ENCODE measurements at places on chromosomes 3 and 15.

DNA sequence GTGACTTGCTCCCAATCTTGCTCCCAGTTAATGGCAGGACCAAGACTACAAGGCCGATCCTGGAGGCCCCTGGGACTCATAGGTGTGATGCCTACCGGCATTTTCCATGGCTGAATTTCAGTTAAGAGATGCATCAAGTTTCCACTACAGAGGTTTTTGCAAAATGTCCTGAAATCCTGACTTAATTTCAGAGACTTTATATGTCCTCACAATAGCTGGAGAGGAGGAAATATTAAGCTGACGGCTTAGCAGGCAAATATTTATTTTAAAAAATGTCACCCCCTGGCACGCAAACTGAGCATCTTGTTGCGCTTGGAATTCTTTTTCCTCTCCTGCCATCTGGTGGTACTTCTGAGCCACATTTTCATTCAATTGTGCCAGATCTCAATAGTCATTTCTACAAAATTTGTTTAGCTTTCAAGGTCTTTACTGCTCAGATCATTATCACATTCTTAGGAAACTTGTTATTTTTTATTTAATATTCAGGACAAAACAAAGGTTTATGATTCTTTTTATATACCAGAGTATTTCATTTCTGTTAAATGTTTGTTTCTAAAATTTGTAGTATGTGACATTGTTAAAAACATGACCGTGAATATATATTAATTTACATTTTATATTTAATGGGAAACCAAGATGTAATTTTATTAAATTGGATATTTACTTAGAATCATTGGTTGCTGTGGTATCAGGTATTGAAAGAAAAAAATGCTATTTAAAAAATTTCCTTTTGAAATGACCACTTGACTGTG is 189.2 kb upstream of the THRB start:
- DNase-seq = peak; percentile 58

- no peak for DNase-seq
These were observed 192.7 kb downstream of the MBNL1 start for GRCh38 chr3:152461460-152461859.

DNA sequence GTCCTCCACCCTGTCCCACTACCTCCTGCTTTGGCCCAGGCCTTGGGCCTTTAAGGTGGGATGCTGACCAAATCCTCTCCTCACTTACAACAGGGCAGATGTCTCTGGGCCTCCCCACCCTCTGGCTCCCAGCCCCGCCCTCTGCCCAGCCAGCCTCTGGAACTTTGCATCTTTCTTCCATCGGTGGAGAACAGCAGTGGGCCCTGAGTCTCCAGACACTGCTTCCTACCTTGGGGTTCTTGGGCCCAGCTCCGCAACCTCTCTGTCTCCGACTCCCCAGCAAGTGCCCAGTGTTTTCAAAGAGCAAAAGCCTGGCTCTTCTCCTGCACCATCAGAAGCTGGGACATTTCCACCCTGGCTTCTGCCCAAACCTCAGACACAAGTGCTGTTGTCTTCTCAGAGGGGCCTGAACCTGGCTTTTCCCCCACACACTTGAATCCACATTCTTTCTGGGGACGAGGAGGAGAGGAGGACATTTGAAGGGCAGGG is 33.1 kb downstream of the MRAS start:
- no peak for DNase-seq

GRCh38 chr3:57778494-57778893 is 22.4 kb downstream of the SLMAP start:
- no peak for DNase-seq

DNA sequence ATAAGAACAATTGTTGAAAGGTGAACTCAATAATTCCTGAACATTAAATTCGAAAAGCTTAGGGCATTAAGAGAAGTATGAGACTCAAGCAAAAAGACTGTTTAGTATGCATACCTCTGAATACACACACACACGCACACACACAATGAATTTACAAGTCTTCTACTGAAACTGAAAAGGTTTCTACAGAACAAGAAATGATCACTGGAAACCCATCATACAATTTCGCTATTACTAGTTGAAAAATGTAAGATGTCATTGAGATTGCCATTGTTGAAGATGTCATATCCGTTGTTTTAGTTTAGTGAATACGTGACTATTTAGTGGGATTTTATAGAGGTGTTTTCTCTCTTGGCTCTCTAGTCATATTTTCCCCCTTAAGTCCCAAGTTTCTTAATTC is 106.8 kb downstream of the FOXB1 start:
- no peak for DNase-seq

- DNase-seq = no peak
These were observed 161.2 kb downstream of the SOX2 start for GRCh38 chr3:181872887-181873286.

GRCh38 chr3:32556332-32556731 is 14.3 kb downstream of the DYNC1LI1 start:
- DNase-seq = no peak

- DNase-seq = no peak
These were observed 330.8 kb upstream of the AGTR1 start for GRCh38 chr3:148366743-148367410.

DNA sequence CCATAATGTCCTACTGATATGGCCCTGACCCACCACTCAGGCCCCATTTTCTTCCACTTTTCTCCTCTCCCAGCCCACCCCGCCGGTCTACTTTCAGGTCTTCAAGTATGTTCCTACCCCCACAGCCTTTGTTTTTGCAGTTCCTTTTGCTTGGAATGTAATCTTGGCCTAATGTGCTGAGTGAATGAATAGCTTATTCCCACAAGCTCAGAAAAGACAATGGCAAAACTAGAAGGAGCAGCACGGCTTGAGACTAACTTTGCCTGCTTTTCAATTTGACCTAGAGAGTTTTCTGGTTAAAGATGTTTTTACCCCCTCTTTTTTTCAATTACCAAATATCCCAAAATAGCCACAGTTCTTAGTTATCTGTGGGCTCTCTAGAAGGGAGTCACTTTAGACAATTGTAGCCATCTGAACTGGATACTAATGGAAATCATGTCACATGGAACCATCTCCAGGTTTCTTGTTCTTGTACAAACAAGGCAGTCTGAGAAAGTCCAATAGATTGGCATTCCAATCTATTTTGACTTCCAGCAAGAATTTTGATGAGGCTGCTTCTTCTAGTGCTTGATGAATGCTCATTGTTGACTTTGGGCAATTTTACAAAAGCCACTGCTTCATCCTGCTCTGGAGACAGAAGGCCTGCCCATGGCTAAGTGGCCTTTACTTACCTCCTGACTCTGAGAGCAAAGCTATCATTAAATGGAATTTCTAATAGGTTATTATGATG is 16.3 kb upstream of the LMCD1 start:
- DNase-seq = no peak

DNA sequence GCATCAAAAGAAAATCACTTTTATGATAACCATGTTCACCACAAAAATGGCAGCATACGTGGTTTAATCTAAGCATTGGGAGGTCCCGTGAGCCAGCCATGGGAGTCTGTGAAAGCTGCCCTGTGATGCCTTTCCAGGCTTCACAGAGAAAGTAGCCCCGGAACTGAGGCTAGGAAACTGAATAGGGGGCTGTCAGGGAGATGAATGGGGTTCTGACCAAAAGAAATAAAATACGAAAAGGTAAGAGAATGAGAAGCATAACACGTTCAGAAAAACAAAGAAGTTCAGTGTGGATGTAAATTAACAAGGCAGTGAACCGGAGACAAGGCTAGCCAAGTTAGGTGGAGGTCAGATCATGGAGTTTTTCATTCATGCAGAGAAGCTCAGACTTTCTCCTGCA is 118.9 kb downstream of the ANXA2 start:
- no peak for DNase-seq

DNA sequence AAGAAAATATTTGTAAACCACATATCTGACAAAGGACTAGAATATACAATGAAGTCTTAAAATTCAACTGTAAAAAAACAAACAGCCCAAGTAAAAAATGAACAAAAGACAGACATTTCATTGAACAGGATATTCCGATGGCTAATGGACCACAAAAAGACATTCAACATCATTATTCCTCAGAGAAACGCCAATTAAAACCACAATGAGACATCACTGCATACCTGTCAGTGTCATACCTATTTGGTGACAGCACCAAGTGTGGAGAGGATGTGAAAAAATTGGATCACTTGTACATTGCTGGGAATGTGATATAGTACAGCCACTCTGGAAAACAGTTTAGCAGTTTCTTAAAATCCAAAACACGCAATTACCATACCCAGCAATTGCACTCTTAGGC is 29.9 kb upstream of the TJP1 start:
- DNase-seq = no peak

- DNase-seq = no peak
These were observed 3.3 kb downstream of the FETUB start for GRCh38 chr3:186643493-186643892.

DNA sequence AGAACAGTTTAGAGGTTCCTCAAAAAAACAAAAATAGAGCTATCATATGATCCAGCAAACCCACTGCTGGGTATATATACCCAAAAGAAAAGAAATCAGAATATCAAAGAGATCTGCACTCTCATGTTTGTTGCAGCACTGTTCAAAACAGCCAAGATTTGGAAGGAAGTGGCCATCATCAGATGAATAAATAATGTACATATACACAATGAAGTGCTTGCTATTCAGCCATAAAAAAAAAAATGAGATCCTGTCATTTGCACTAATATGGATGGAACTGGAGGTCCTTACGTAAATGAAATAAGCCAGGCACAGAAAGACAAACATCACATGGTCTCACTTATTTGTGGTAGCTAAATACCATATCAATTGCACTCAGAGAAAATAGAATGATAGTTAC is 58.4 kb downstream of the SCAPER start:
- DNase-seq = no peak

- no peak for DNase-seq
These were observed 596.7 kb downstream of the TUSC7 start for GRCh38 chr3:117306299-117306698.

DNA sequence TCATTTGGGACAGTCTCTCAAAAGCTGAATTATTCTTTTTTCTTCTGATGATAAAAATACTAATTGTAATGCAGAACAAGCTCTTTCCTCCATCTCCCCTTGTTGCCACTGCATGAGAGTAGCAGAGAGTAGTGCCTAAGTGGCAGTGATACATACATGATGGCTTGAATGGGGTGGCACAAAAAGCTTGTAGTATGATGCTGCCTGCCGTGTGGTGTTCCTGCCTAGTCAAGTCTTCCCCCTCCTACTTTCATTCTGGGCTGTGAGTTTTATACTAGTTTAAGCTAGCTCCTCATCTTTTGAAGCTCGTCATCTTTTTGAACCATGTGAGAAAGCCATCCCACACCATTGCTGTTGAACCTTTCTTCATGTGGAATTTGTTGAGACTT is 230.5 kb downstream of the NFKBIZ start:
- no peak for DNase-seq

GRCh38 chr3:141462176-141462859 is 24.5 kb upstream of the RASA2 start:
- DNase-seq = no peak

DNA sequence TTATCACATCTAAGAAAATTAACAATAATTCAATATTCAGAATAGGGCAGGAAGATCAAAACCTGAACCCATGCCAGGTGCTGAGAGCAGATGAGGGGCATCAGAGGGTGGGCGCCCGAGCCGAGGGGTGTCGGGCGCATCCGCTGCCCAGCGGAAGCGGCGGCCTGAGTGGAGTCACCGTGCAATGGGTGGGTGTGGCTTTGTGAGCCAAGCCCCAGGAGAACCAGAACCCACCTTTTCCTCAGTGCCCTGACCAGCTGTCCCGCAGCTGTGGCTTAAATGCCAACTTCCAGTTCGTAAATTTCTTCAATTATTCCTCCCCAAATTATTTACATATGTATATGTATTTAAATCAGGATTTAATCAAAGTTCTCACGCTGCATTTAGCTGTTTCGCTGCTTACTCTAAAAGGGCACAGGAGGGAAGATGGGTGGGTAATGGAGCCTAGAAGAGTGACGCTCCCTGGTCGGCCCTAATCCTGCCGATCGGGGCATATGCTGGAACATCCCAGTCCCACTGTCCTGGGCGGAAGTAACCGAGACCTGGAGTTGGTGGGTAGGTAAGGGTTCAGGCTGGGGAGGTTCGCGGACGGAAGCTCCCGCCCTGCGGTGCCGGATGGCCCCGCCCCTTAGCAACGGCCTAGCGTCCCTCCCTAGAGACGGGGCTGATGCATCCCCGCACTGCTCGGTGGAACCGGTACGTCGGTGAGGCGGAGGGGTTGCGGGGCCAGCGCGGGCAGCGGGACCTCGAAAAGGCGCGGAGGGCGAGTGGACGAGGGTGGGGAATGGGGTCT is 1.3 kb downstream of the DNAH1 start:
- DNase-seq = no peak

DNA sequence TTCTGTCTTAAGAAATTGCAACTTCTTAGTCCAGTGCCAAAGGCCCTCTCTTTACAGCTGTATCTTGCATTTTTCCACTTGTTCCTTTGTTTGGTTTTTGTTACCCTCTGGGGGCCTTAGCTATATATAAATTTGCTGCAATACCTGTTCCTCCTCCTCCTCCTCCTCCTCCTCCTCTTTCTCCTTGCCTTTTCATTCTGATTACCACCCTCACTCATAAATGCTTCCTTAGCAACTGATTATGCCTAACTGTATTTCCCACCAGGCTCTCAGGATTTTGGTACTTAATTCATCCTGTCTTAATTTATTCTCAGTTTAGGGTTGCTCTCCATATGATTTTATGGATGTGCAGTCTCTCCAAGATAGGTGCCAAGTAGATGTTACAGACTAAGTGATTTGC is 65.7 kb downstream of the SLMAP start:
- DNase-seq = no peak

DNA sequence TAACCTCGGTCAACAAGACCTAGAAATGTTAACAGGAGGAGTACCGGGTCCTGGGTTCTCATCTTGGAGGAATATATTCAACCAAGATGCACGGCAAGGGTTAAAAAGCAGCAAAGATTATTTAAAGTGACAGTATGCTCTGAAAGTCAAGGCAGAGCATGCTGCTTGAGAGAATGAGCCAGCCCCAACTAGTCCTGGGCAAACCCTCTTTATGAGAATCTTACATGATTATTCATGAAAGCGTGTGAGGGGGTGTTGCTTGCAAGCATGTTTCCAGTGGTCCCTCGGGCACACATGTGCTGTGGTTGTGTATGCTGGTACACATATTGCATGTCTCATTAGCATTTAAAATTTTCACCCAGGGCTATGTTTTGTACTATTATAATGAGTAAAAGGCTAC is 1445.6 kb downstream of the SI start:
- no peak for DNase-seq

DNA sequence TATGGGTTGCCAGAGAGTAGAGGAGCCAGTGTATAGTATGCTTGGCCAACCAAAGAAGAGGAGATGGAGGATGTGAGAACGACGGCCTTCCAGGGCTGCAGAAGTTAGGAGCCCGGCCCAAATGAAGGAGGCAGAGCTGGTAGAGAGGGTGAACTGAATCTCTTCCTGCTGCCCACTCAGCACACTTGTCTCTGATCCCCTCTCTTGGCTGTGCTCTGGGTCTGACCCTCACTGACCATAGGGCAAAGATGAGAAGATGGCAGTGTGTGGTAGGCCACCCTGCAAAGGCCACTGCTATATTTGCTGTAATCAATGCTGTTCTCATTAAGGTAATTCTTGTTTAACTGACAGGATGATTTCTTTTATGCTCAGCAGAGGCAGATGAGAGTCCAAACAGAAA is 256.0 kb downstream of the OCA2 start:
- no peak for DNase-seq

GRCh38 chr3:40766396-40766795 is 241.6 kb downstream of the ZNF621 start:
- DNase-seq = no peak

GRCh38 chr3:127982155-127982554 is 67.1 kb downstream of the KBTBD12 start:
- no peak for DNase-seq
